Renal cortex interstitium (tissue), 15 donors: ENCODE measurements at places on chromosomes 5 and 9. TPM values are rescaled to one million over a fixed set of nuclear protein-coding genes. Genes with fewer than 3 reads are reported as not detected.

GRCh38 chr5:135842737-135843136 is 8.3 kb downstream of the SLC25A48 start:
- DNase-seq, result no peak

DNA sequence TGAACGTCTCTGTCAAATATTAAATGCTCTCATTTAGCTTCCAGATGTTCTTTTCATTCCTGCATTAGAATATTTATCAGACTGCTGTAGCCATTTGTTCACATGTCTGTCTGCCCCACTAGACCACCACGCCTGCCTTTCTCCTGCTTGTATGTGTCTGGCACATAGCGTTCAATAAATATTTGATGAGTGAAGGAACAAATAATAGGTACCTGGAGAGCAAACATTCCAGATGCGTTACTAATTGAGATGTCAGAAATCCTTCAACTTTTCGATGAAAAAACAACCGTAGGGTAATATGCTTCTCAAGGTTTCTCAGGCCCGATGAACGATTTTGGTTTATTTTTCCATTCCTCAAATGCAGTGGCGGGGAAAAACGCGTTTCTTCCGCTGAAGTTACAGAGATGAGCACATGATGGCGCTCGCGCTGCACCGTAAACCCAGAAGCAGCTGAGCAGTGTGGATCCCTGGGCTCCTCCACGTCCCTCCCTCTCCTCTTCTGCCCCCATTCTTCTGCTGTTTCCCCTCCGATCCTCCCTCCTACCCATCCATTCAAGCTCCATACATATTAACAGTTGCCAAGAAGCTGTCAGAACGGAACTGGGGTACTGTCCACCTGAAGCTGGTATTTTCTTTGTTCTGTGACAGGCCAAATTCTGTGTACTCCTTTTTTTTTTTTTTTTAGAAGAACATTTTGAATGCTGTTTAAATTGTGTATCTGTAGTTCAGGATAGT is 245.4 kb downstream of the MPDZ start:
- DNase-seq, result peak; percentile 49

DNA sequence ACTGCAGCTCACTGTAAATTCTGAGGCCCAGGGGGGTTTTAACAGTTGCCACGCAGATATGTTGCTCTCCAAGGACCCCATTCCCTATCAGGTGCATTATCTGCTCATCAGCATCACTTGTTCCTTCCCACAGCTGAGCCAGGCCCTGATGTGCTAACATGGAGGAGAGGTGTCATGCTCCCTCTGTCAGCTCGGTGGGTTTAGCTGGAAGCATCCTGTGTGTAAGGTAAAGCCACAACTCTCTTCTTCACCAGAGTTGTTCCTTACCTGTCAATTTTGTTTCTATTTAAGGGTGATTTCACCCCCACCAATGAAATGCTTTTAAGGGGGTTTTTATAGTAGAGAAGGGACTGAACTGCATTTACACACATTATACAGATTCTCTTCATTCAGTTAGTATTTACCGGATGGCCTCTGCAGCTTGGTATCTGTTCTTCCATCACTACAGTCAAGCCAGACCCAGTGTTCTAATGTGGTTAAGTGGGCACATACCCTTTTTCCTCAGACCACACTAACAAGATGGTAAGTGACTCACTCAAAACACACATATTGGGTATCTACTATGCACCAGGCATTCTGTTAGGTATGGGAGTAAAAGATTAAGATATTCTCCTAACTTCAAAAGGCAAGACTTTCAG is 205.4 kb downstream of the DCP2 start:
- no peak for DNase-seq

DNA sequence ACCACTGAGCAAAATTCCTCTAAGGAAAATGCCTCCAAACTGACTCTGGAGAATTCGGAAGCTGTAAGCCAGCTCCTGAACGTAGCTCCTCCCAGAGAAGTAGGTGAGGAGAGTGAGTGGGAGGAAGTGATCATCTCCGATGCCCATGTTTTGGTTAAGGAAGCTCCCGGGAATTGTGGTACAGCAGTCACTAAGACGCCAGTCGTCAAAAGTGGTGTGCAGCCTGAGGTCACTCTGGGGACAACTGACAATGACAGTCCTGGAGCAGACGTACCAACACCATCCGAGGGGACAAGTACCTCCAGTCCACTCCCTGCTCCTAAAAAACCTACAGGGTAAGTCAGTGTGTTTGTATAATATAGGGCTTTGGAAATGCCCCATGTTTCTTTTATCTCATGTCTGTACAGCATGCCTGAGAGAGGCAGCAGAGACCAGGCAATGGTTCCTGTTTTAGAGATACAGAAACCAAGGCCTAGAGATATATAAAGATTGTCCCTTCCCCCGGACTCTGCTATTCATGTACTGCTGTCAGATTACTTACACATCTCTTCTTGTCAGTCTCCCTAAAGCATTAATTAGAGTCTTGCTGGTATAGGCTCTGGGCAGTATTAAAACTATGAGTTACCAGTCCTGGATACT is 23.9 kb downstream of the HMGXB3 start:
- DNase-seq, result no peak

GRCh38 chr9:98867429-98868168 is 60.1 kb downstream of the GALNT12 start:
- DNase-seq, result no peak

- no peak for DNase-seq
Observed at GRCh38 chr9:134444038-134444315, 117.7 kb downstream of the RXRA start.

DNA sequence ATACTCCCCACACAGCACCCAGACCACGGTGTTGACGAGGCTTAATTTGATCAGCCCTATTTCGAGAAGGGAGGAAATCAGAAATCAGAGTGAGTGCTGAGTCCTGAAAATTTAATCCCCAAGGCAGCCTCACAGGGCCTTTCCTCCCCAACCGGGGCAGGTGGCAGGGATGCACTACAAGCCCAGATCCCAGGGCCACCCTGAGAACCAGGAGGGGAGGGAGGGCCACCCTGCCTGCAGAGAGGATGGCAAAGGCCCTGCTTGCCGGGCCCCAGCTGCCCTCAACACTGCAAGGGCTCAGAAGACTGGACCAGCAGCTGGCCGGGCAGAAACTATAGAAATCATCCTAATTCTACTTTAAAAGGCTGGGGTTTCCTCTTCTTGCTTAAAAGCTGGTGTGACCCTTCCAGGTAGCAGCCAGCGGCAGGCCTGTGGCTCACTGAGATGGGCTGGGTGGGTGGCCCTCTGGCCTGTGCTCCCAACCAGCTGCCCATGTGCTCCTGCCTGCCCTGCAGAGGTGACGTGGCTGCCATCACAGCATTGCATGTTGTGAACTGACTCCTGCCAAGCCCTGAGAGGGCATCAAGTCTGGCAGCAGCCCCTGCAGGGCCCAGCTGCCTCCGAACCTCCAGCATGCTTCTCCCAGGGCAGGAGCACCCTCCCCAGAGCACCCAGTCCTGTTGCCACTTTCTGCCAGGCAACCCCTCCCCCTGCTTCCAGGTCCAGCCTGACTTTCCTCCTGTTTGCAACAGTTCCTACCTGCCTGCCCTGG is 122.8 kb downstream of the ADAMTS2 start:
- no peak for DNase-seq

GRCh38 chr5:24177821-24178220 is 467.0 kb downstream of the CDH10 start:
- DNase-seq, result no peak

GRCh38 chr9:137632230-137633161 is 13.7 kb downstream of the EHMT1 start:
- no peak for DNase-seq

DNA sequence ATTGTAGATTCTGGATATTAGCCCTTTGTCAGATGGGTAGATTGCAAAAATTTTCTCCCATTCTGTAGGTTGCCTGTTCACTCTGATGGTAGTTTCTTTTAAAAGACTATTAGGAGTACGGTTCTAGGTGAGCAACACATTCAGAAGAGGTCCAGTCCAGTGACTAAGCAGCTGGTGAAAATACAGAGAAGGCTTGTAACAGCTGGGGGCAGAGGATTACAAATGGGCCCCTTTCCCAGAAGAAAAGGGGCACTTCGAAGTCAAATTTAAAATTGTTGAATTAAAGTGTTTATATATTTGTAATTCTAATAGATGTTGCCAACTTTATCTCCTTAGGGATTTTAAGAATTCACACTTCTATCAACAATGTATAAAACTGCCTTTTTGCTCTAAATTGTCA is 720.5 kb downstream of the TLE4 start:
- no peak for DNase-seq

DNA sequence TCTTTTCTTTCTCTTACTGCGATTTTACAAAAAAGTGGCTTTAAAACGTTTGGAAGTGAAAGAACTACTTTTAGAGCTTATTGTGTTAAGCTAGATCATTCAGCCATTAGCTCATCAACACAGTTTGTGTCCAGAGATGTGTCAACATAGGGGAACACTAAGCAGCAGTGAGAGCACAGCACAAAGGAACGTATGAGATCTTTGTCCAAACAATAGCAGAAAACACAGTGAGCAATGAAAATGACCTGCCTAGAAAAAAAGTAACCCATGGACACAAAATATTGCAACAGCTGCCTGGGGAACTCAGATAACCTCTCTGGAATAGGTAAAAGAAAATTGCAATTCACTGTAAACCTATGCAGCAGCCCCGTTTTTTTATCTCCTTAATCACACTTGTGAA is 372.5 kb downstream of the ARHGEF28 start:
- no peak for DNase-seq

GRCh38 chr9:79768194-79768593 is 196.4 kb downstream of the TLE4 start:
- no peak for DNase-seq

Gene AK8
- polyA plus RNA-seq, result 4.1 TPM

Gene RAPGEF1
- 44.1 TPM for polyA plus RNA-seq

Gene OLFM1
- 5.8 TPM for polyA plus RNA-seq

DNA sequence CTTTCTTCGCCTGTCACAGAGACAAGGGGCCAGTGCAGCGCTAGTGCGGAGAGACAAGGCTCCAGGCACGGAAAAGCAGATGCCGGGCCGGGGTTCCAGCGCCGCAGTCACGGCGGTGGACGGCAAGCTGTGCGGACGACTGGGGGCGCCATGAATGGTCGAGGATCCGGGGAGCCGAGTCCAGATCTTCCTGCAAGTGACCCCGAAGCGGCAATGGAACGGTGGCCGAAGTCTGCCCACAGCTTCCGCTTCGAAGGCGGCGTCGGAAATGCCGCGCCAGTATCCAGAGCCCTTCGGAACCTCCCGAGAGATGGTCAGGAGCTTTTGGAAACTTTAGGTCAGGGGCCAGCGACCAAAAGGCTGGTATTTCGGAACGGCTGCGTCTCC is 601 bp upstream of the FAF2 start:
- DNase-seq, result peak; percentile 36

DNA sequence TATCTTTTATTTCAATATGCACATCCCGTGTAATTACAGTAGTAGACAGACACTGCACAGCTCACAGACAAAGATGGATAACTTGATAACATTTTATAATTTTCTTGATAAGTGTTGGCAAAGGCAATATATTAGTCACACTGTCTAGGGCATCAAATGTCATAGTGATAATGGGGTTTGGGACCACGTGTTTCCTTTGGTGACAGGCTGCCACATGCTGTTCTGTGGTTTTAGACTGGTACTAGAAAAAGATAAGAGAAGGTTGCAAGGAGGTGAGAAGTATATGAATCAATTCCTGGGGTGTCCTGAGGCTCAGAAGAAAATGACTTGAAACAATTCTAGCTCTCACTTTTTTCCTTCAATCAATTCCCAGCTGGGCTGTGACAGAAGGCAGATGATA is 258.8 kb upstream of the CHD1 start:
- no peak for DNase-seq

Gene SYK
- polyA plus RNA-seq, result 28.3 TPM

DNA sequence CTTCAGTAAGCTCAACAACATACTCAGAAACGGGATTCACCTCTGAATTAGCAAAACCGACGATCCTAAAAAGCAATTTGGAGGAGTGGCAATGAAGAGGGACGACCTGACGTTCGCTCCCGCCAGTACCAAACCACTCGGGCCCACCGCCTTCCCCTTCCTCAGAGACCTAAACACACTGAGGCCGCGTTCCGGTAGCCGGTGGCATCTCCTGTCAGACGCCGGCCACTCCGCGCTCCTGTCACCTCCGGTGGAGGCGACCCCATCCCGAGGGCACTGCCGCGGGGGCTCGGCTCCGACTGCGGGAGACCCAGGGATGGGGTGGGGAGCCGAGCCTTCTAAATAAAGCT is 617 bp downstream of the PPP6C start:
- DNase-seq, result no peak

DNA sequence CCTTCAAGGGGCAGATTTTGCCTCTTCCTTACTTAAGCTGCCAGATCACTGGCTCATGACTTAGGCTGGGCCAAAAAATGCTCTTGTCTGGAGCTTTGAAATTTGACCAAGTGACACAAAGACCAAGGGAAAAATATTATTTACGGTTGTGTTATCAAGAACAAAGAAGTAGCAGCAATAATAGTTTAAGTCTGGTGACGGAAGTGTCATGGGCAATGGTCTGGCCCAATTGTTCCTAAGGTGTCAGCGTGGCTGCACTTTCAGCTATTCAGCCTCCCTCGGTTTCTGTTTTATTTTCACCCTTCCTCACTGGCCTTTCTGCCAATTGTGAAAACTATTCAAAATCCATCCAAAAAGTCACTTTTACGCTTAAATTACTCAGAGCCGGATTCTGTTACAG is 185.3 kb downstream of the CDH18 start:
- DNase-seq, result no peak

DNA sequence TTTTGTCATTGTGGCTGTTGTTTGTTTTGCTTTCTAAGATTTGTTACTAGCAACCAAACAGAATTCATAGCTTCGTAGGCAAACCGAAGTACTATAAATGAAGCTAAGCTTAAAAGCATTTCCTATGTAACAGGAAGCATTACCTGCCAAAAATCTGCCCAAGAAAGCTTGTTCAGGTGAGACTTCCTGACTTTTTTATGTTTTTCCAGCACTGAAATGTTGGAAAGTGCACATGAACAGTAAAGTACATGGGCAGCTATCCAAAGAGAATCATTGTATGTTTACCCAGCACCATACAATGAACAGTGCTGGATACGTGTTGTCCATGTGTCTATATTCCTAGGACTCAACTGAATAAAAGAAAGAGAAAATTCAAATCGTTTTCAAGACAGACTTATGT is 247.1 kb downstream of the NFIB start:
- no peak for DNase-seq

Gene PDE8B
- 4.7 TPM for polyA plus RNA-seq

- DNase-seq, result no peak
Observed at GRCh38 chr9:73667749-73668148, 516.1 kb downstream of the ANXA1 start.

Gene NUTM2F
- polyA plus RNA-seq, result not detected

Gene EGFL7
- polyA plus RNA-seq, result 74.3 TPM

GRCh38 chr9:129497005-129497812 is 123.7 kb downstream of the C9orf50 start:
- no peak for DNase-seq

- no peak for DNase-seq
Observed at GRCh38 chr5:141705469-141705868, 23.4 kb upstream of the ARAP3 start.
